ENCODE measurements at places on chromosomes 7 and 10. TPM values are rescaled to one million over a fixed set of nuclear protein-coding genes. Genes with fewer than 3 reads are reported as not detected.

STRIP2 gene
- 4.7 TPM for total RNA-seq

OR2A7 gene
- total RNA-seq = 10.7 TPM

CABCOCO1 gene
- total RNA-seq = not detected

ADCY1 gene
- 1.1 TPM for total RNA-seq

TAS2R41 gene
- not detected for total RNA-seq
